ENCODE measurements at places on chromosomes 1 and 21. TPM values are rescaled to one million over a fixed set of nuclear protein-coding genes. Genes with fewer than 3 reads are reported as not detected.

The IL24 gene
- total RNA-seq: 0.42 TPM

The PAQR6 gene
- 3.4 TPM for total RNA-seq

The SYTL1 gene
- 0.56 TPM for total RNA-seq

The CFAP107 gene
- not detected for total RNA-seq

The LCE3D gene
- 1.8 TPM for total RNA-seq

The NBPF4 gene
- total RNA-seq: 0.12 TPM

The SPATA21 gene
- total RNA-seq: not detected

The SLC5A9 gene
- not detected for total RNA-seq

The EFCAB7 gene
- total RNA-seq: 2.8 TPM

The CCDC30 gene
- 1.2 TPM for total RNA-seq

The KRTAP21-2 gene
- total RNA-seq: not detected

The TBX15 gene
- not detected for total RNA-seq

The DDAH1 gene
- total RNA-seq: 8.0 TPM

The FAM110D gene
- total RNA-seq: 0.05 TPM

The CENPF gene
- 87.6 TPM for total RNA-seq

The NBPF11 gene
- 5.1 TPM for total RNA-seq

The PTPRU gene
- total RNA-seq: 7.9 TPM
